Caco-2 (cell line): ENCODE measurements at places on chromosomes 1 and 21. TPM values are rescaled to one million over a fixed set of nuclear protein-coding genes. Genes with fewer than 3 reads are reported as not detected.

GRCh38 chr1:106699433-106699832 lies 357.0 kb upstream of the PRMT6 start:
- DNase-seq = no peak
- no peak overlapping the region for H3K4me3 ChIP-seq
- H3K27me3 ChIP-seq = no peaks in the 10 kb centered on the region
- no peak overlapping the region for H3K27ac ChIP-seq
- no peaks in the 10 kb centered on the region for H3K36me3 ChIP-seq

DNA sequence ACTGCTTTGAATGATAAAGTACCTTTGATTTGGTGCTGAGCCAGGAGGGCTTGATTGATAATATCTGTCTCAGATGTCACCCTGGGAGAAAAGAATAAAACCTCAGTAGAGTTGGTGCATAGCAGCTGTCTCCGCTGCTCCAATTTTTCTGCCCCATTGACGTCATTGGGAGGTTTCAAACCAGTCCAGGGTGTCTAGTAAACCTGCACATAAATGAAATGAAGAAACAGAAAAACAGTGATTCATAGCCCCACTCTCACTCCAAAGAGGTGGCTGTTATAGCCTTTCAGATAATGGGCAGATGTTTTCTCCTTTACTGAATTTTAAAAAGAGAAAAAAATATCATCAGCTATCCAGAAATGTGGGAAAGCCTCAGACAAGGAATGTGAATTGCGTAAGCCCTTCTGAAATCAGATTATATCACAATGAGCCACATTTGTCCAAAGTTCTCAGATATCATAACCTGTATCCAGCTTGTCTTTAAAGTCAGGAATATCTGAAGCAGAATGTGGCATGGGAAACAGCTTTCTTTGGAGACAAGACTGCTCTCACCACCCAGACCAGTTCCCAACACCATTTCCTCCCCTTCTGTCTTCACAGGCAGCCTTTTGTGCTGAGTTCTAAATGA lies 351.3 kb upstream of the SGIP1 start:
- no peaks in the 10 kb centered on the region for H3K36me3 ChIP-seq
- H3K27ac ChIP-seq = no peak overlapping the region
- H3K27me3 ChIP-seq = no peaks in the 10 kb centered on the region
- no peak overlapping the region for H3K4me3 ChIP-seq

DNA sequence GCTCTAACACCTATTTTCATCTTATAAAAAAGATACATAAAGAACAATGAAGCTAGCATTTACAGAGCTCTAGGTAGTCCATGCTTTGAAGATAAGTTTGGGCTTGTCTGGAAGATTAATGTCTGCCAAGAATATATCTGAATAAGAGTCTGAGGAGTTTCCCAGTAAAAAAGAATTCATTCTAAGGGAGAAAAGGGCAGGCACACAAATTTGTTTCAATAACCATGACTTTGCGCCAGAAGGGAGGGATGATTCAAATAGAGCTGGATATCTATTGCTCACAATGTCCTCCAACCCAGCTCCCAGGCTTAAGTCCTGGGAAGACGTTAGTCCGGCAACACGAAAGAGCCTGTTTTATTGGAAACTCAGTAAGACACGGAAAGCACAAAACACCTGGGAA lies 9.7 kb upstream of the TTLL7 start:
- H3K36me3 ChIP-seq = no peaks in the 10 kb centered on the region
- H3K4me1 ChIP-seq = no peaks in the 10 kb centered on the region
- DNase-seq = no peak
- no peaks in the 10 kb centered on the region for H3K27me3 ChIP-seq
- H3K27ac ChIP-seq = no peak overlapping the region

SPRR2G gene
- total RNA-seq = not detected in 2 replicates

- H3K4me1 ChIP-seq = no peaks in the 10 kb centered on the region
- no peak for DNase-seq
- no peak overlapping the region for H3K27ac ChIP-seq
These were observed 32.9 kb downstream of the KCNN3 start for GRCh38 chr1:154837034-154837671.

- H3K4me1 ChIP-seq = no peaks in the 10 kb centered on the region
- no peak overlapping the region for H3K27ac ChIP-seq
- no peak overlapping the region for H3K4me3 ChIP-seq
These were observed 6.3 kb downstream of the KCNJ6 start for GRCh38 chr21:37909936-37910335.

DNA sequence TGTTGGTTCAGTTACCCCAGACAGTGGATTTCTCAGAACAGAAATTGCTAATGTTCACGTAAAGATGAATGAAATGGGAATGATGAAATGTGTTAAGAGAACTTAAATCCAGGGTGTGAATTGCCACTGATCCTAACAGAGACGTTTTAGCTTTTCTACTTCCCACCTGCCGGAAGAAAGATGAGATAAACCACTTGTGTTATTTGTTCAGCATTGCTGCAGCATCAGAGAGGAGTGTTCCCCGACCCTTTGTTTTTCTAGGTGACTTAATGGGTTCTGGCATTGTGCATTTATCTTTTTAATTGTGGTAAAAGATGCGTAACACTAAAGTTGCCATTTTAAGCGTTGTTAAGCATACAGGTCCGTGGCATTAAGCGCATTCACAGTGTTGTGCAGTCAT lies 122.3 kb downstream of the GALNT2 start:
- H3K4me3 ChIP-seq = no peak overlapping the region
- H3K27me3 ChIP-seq = no peaks in the 10 kb centered on the region
- H3K4me1 ChIP-seq = peaks cover 16% of the 10 kb centered on the region
- DNase-seq = no peak

- no peaks in the 10 kb centered on the region for H3K4me1 ChIP-seq
- no peak for DNase-seq
- H3K36me3 ChIP-seq = no peaks in the 10 kb centered on the region
- H3K27me3 ChIP-seq = no peaks in the 10 kb centered on the region
- no peak overlapping the region for H3K27ac ChIP-seq
- no peak overlapping the region for H3K4me3 ChIP-seq
These were observed 11.8 kb upstream of the CCT8 start for GRCh38 chr21:29085106-29085752.

DNA sequence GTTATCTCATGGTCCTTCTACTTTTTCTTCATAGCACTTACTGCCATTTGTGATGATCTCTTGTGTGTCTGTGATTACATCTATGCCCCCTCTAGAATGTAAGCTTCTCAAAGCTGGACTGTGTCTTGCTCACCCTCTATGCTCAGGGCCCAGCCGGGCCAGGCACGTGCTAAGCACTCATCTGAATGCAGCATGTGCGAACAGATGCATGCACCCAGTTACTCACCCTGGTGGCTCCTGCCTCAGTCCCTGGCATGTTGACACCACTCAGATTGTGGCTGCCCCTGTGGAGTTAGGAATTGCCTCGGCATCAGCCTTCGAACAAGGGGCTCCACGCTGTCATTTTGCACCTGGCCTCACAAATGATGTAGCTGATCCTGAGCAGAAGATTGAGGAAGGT lies 19.6 kb upstream of the PABPC4 start:
- no peaks in the 10 kb centered on the region for H3K4me1 ChIP-seq
- no peak overlapping the region for H3K27ac ChIP-seq
- no peak overlapping the region for H3K4me3 ChIP-seq
- no peak for DNase-seq
- no peaks in the 10 kb centered on the region for H3K27me3 ChIP-seq

DNA sequence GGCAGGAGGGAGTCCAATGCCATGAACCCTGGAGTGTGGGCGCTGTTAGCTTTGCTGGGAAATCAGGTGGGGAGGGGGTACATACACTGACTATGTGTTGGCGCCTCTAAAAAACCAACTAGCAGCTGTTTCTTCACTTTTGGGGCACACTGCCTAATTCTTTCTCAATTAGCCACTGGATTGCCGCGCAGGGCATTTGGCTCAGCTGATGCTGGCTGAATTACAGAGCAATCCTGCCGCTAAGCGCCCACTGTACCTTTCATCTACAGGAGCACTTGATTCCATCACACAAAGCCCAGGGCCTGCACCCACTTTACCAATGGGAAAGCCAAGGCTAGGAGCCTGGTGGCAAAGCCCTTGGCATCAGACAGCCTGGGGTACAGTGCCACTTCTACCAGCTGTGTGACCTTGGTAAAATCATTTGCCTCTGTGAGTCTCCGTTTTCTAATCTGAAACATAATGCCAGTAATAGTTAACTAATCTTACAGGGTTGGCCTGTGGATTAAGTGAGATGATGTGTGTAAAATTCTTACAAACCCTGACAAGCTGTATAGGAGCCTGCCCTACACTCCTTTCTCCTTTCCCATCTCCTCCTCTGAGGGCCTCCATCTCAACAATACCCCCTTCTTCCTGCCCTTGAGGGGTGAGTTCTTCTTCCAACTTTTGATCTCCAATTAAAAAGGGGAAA lies 59.0 kb downstream of the UBE2T start:
- no peaks in the 10 kb centered on the region for H3K27me3 ChIP-seq
- H3K27ac ChIP-seq = no peak overlapping the region
- no peaks in the 10 kb centered on the region for H3K36me3 ChIP-seq
- no peaks in the 10 kb centered on the region for H3K4me1 ChIP-seq
- H3K4me3 ChIP-seq = no peak overlapping the region

TMEM240 gene
- 1.0 and 1.2 TPM in 2 replicates for total RNA-seq

F13B gene
- total RNA-seq = 0.39 TPM in 1 of 2 replicates, not detected in the other

ISG20L2 gene
- 42.3 and 44.1 TPM in 2 replicates for total RNA-seq

DNA sequence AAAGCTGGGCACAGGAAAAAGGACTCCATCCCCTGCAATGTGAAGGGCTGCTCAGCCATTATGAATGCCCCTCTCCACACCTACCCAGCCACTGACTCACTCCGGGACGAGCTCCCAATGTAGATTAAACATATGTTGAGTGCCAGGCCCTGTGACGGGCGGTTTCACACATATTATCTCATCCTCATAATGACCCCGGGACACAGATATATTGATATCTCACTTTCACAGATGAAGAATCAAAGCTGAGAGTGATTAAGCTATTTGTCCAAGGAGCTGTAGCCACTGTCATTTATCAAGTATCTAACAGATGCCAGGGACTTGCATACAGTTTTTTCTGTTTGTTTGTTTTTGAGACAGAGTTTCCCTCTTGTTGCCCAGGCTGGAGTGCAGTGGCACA lies 35.0 kb upstream of the SLC30A1 start:
- no peak overlapping the region for H3K4me3 ChIP-seq
- peak overlapping the region; percentile 96 for H3K27ac ChIP-seq
- no peaks in the 10 kb centered on the region for H3K36me3 ChIP-seq
- DNase-seq = no peak
- no peaks in the 10 kb centered on the region for H3K27me3 ChIP-seq

DNA sequence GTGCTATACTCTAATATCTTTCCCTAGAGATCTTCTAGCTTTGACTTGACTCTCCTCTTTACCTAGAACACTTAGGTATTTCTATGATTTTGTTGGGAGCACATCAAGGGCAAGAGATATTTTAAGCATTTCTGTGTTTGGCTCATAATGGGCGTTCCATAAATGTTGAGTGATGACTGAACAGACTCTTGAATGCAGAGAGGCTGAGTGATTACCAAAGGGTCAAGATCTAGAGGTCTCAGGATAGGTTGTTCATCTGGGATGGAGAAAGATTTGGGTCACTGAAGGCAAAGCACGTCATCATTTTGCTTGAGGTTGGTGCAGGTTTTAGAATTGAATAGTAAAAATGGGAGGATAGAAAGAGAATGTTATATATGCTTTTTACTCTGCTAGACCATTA lies 705.4 kb upstream of the B3GALT2 start:
- no peak for DNase-seq
- H3K4me3 ChIP-seq = no peak overlapping the region
- H3K4me1 ChIP-seq = no peaks in the 10 kb centered on the region
- no peaks in the 10 kb centered on the region for H3K36me3 ChIP-seq
- no peaks in the 10 kb centered on the region for H3K27me3 ChIP-seq
- H3K27ac ChIP-seq = no peak overlapping the region

C1orf94 gene
- total RNA-seq = not detected in 2 replicates

DNA sequence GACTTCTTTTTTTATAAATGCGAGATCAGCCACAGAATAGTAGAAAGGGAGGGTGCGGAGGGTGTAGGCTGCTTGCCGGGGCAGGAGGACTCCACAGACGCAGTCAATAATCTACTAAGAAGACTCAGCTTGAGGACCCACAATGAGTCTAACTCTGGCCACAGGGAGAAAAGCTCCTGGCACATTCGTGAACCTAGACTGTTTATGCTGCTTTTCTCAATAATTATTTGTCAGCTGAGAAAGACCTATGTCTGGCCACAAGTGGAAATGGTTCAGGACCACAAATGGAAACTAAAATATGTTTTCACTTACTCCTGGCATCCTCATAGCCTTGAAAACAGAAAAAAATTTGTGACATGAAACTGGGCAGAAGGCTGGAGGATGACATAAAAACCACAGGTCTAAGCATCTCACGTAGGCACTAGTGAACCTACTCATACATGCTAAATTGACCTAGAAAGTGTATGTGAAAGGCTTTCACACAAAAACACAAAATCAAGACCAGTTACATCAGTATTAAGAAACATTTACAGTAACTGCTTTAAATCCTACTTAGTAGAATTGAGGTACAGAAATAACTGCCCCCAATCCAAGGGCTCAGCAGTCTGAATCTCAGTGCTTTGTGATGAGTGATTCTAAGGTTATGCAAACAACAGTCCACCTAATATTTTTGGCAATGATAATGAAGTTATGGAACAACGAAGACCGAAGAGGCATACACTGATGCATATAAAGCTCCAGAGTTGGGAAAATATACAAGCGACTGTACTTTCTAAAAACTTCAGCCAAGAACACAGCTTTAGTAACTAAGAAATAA lies 159.5 kb downstream of the SLC45A1 start:
- no peaks in the 10 kb centered on the region for H3K36me3 ChIP-seq
- no peak overlapping the region for H3K27ac ChIP-seq
- H3K4me1 ChIP-seq = 0 out of 2 replicates have a peak, but pooled peaks cover 7% of the 10 kb centered on the region
- H3K27me3 ChIP-seq = no peaks in the 10 kb centered on the region
- no peak for DNase-seq

GRCh38 chr1:50968821-50969610 lies 1.0 kb upstream of the CDKN2C start:
- H3K4me3 ChIP-seq = peak overlapping the region; percentile 79
- DNase-seq = peak; percentile 39
- H3K27me3 ChIP-seq = no peaks in the 10 kb centered on the region
- H3K36me3 ChIP-seq = no peaks in the 10 kb centered on the region

MINDY1 gene
- 15.6 and 16.9 TPM in 2 replicates for total RNA-seq

DNA sequence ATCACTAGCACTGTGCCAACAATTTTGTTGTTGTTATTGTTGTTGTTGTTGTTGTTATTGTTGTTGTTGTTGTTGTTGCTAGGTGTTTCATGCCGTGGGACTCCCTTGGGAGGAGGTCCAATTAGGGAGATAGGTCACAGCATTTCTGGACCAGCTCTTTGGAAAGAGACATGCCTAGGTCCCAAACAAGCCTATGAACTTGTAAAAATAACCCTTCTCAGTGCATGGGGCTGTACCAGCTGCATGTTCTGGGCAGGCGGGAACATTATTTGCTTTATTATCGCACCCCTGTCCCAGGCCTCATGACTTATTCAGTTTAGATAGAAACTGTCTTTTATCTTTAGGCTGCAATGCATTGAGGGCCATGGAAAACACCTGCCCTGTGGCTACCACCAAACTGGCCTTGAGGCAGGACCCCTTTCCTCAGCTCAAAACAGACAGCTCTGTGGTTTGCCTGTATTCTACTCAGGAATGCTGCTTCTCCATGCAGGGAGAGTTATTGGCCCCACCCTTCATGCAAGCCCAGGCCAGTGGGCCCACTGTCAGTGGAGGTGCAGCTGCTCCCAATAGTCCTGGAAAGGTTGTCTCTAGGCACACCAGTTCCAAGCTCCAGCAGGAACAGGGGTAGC lies 386.5 kb upstream of the BRINP3 start:
- no peaks in the 10 kb centered on the region for H3K4me1 ChIP-seq
- H3K27me3 ChIP-seq = no peaks in the 10 kb centered on the region
- no peaks in the 10 kb centered on the region for H3K36me3 ChIP-seq
- H3K4me3 ChIP-seq = no peak overlapping the region
- DNase-seq = no peak
- no peak overlapping the region for H3K27ac ChIP-seq

GRCh38 chr1:181126871-181127587 lies 38.5 kb downstream of the IER5 start:
- H3K4me1 ChIP-seq = peaks cover 24% of the 10 kb centered on the region
- no peaks in the 10 kb centered on the region for H3K27me3 ChIP-seq
- peak; percentile 28 for DNase-seq
- no peak overlapping the region for H3K4me3 ChIP-seq
- no peaks in the 10 kb centered on the region for H3K36me3 ChIP-seq
